Pulmonary artery endothelial cell (primary cell): ENCODE measurements at places on chromosomes 6 and 20. TPM values are rescaled to one million over a fixed set of nuclear protein-coding genes. Genes with fewer than 3 reads are reported as not detected.

DNA sequence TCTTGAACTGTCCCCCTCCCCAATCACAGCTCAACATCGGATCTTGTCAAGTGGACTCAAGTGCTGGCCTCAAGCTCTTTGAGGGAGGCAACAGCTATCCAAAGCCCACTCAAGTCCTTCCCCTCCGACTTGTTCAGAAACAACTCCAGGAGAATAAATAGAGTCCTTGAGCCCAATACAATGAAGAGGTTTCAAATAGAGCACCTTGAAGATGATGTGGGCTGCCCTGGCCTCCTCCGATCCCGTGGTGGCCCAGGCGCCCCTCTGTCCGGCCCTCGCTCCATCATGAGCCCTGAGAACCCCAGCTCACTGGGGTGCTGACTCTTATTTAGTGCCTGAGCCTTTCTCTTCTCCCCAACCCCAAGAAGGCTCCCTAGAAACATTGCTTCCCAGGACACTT is 164.3 kb upstream of the PMEPA1 start:
- no peak for DNase-seq

GRCh38 chr6:151535476-151536187 is 41.8 kb downstream of the CCDC170 start:
- no peak for DNase-seq

DNA sequence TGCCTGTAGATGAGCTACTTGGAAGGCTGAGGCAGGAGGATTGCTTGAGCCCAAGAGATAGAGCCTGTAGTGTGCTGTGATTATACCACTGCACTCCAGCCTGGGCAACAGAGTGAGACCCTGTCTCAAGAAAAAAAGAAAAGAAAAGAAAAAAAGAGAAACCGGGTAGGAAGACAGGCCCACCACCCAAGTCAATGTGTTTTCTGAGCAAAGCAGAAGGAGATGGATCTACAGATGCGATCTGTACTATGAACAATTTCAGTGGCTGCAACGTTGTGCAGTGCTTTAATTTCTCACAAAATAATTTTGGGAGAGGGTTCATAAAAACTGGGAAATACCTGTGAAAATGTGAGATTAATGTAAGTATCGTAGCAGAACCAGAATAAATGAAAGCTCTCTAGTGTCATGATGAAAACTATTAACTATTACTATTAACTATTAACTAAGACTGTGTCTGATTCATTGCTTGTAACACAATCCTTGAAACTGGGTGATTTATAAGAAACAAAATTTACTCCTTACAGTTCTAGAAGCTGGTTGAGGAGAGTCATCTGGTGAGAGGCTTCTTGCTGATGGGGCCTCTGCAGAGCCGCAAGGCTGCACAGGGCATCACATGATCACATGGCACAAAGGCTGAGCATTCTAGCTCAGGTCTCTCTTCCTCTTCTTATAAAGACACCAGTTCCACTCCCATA is 233.1 kb upstream of the ZNF217 start:
- DNase-seq, result no peak

DNA sequence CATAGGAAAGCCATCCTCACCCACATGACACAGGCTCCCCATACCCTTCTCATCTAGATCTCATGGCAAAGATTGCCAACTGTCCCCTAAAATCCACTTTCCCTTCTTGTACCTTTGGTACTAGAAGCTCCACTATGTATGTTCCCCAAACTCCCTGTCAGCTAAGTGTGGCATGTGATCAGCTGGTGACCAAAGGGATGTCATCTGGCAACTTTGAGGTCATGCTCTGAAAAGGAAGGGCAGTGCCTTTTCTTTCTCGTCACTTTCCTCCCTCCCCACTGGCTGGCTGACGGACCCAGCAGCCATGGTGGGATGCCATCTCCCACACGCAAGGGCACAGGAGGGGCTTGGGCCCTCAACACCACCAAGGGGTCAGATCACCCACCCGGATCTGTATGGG is 23.8 kb upstream of the TAF8 start:
- DNase-seq, result no peak

RAET1L gene
- not detected in 2 replicates for total RNA-seq

PDE10A gene
- total RNA-seq, result 7.1 and 9.8 TPM in 2 replicates

ADGRF5 gene
- 2.0 and 20.1 TPM in 2 replicates for total RNA-seq
